Lung (tissue), 17 donors: ENCODE measurements at places on chromosomes 13 and 19. TPM values are rescaled to one million over a fixed set of nuclear protein-coding genes. Genes with fewer than 3 reads are reported as not detected.
A peak's percentile ranks its signal among the peaks of the same experiment; 100 is the strongest.

DNA sequence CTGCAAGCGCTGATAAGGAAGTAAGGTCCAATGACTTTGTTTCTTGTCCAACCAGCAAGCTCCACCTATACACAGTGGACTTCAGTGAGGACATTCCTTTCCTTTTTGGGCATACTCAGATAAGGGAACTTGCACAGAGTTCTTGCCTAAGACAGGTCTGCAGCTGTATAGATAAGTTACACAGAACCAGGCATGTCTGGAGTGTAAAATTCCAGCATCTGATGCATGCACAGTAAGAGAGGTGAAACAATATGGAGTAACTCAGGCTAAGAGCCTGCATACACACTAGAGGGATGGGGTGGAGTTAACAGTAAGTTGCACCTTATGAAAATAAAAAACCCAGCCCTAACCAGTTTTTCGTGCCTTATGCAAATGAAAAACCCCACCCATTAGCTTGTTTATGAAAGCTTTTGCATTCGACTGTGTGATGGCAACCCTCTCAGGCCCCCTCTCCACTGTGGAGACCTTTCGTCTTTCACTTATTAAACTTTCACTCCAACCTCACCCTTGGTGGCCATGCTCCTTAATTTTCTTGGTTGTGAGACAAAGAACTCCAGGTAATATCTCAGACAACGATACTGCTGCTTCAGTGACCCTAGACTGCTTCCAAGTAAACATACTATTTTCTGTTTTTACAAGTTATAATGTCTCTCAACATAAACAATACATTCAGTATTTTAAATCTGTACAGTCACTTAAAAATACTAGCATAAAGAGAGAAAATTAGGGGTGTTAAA, 2859.0 kb upstream of the PCDH20 start:
- no peak overlapping the region for H3K27ac ChIP-seq
- H3K4me3 ChIP-seq, result no peak overlapping the region
- no peaks in the 10 kb centered on the region for H3K4me1 ChIP-seq
- DNase-seq, result no peak

- H3K27me3 ChIP-seq, result no peaks in the 10 kb centered on the region
- no peaks in the 10 kb centered on the region for H3K36me3 ChIP-seq
- peak; percentile 78 for DNase-seq
- no peaks in the 10 kb centered on the region for H3K4me1 ChIP-seq
Observed at GRCh38 chr19:1064661-1065605, 2.0 kb upstream of the ARHGAP45 start.

- H3K4me1 ChIP-seq, result peaks cover 50% of the 10 kb centered on the region
- H3K4me3 ChIP-seq, result no peak overlapping the region
- peak; percentile 61 for DNase-seq
- H3K27me3 ChIP-seq, result no peaks in the 10 kb centered on the region
Observed at GRCh38 chr19:2166741-2167738, 3.3 kb downstream of the DOT1L start.

GRCh38 chr19:42197375-42197817, 20.1 kb downstream of the DEDD2 start:
- no peaks in the 10 kb centered on the region for H3K4me1 ChIP-seq
- H3K27me3 ChIP-seq, result no peaks in the 10 kb centered on the region
- no peak overlapping the region for H3K4me3 ChIP-seq
- DNase-seq, result no peak

DNA sequence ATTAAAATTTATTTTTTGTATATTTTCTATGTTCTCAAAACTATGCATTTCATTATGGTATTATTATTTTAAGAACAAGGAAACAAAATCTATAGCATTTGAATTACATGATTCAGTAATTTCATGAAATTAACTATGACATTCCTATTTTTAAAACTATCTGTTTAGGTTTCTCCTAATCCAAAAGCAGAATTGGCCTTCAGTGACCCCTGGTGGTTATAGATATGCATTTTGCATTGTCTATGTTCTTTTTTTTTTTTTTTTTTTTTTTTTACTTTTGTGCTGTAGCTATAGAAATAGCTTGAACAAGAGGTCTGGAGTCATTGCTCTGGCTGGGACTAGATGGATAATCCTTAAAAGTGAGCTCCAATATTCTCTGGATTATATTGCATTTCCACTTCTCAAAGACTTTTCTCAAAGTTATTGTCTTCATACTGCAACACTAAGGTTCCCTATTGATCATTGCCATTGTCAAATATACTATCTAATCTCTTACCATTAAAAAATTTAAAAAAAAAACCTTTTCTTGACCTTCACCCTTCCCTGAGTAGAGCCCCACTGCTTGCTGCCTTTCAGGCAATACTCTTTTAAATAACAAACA, 15.9 kb upstream of the DNAJC3 start:
- no peaks in the 10 kb centered on the region for H3K36me3 ChIP-seq
- DNase-seq, result peak; percentile 77
- H3K27me3 ChIP-seq, result no peaks in the 10 kb centered on the region

PRTN3 gene
- total RNA-seq, result 0.58 TPM

- no peaks in the 10 kb centered on the region for H3K4me1 ChIP-seq
- no peak for DNase-seq
- H3K4me3 ChIP-seq, result no peak overlapping the region
- H3K27ac ChIP-seq, result no peak overlapping the region
Observed at GRCh38 chr13:112679381-112679780, 10.5 kb upstream of the ATP11A start.

- no peak overlapping the region for H3K4me3 ChIP-seq
- H3K4me1 ChIP-seq, result peaks cover 11% of the 10 kb centered on the region
- H3K27me3 ChIP-seq, result no peaks in the 10 kb centered on the region
- no peak for DNase-seq
Observed at GRCh38 chr13:44352671-44353070, 21.0 kb upstream of the SERP2 start.

CCNA1 gene
- 9.6 TPM for total RNA-seq

CFAP97D2 gene
- 1.3 TPM for total RNA-seq

DNA sequence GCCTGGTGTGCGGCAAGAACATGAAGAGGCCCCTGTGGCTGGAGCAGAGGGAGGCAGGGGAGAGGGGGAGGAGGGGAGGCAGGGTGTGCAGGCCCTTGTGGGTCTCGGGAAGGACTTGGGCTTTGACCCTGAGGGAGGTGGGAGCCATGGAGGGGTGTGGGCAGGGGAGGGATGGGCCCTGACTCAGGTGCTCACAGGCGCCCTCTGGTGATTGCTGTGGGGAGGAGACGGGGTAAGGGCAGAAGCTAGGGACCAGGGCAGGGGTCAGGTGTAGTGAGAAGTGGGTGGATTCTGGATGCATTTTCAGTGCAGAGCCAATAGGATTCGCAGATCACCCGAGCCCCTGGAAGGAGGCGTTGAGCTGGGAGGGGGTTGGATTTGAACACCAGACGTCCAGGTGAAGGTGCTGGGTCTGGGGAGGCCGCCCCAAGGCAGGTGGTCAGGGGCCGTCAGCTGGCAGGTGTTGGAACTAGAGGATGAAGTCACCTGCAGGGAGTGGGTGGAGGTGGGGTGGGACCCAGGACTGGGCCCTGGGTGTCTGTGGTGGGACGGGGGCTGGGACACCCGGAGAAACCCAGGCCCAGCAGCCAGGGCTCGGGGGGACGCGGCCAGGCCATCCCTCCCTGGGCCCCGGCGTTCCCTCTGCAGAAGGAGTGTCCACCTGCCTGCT, 185.4 kb downstream of the KDM4B start:
- H3K27ac ChIP-seq, result no peak overlapping the region
- no peaks in the 10 kb centered on the region for H3K36me3 ChIP-seq
- H3K4me1 ChIP-seq, result no peaks in the 10 kb centered on the region
- DNase-seq, result no peak
- no peak overlapping the region for H3K4me3 ChIP-seq

GRCh38 chr13:78334059-78334458, 269.3 kb downstream of the POU4F1 start:
- no peak overlapping the region for H3K27ac ChIP-seq
- no peak for DNase-seq
- no peaks in the 10 kb centered on the region for H3K4me1 ChIP-seq
- H3K4me3 ChIP-seq, result no peak overlapping the region
- no peaks in the 10 kb centered on the region for H3K27me3 ChIP-seq
- H3K36me3 ChIP-seq, result no peaks in the 10 kb centered on the region

- no peaks in the 10 kb centered on the region for H3K36me3 ChIP-seq
- H3K27ac ChIP-seq, result peak overlapping the region; percentile 95
- no peak for DNase-seq
- H3K4me1 ChIP-seq, result peaks cover 11% of the 10 kb centered on the region
- H3K4me3 ChIP-seq, result peak overlapping the region; percentile 85
Observed at GRCh38 chr19:2782329-2782935, 641 bp downstream of the SGTA start.

DNA sequence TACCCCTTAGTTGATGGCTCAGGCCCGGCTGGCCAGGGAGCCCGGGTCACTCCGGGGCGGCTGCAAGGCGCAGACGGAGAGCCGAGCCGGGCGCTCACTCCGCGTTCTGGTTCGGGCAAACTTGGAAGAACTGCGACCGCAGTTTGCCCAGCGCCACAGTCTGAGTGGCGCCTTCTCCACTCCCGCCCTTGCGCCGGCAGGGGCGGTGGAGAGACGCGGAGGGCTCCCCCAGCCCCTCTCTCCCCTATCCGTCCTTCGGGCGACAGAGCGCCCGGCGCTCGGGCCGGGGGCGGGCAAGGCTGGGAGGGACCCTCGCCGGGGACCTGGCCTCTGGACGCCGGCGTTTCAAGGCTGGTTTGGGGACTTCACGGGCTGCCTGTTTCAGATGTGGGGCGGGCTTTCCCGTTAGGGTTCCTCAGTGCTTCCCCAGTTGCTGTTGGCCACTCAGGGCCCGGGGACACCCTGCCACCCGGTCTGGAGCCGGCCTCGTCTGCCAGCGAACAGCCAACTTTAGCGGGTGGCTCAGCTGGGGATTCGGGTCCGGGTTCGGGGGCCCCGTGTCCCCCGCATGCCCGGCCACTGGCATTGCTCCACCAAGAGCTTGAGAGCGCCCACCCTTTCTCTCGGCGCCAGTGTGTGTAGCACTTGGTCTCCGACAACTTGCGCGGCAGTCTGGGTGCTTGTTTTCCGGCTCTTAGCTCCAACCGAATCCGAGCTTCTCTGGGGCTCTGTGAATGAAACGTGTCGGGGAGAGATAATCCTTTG, 1.5 kb downstream of the GPC6 start:
- no peaks in the 10 kb centered on the region for H3K4me1 ChIP-seq
- H3K36me3 ChIP-seq, result no peaks in the 10 kb centered on the region
- H3K27me3 ChIP-seq, result no peaks in the 10 kb centered on the region
- H3K27ac ChIP-seq, result peak overlapping the region; percentile 62
- peak; percentile 94 for DNase-seq
